ENCODE measurements at places on chromosomes 12 and 14.

DNA sequence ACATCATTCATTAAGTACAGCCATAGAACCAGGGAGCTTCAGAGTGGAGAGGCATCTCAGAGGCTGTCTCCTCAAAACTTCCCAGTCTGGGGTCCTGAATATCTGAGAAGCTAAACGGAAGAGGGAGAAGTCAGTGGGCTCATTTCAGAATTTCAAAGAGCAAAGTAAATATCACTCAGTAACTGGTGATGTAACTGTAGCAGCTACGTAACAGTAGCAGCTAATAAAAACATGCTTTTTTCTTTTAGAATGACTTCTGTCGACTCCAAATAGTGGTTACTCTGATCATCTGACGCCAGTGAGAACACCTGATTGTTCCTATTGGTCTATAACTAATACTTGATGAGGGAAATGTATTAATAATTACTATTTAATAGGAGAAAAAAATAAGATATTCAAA, 383.3 kb downstream of the DPF3 start:
- DNase-seq: no peak

GRCh38 chr14:77791225-77791600, 8.7 kb upstream of the ADCK1 start:
- DNase-seq: no peak

DNA sequence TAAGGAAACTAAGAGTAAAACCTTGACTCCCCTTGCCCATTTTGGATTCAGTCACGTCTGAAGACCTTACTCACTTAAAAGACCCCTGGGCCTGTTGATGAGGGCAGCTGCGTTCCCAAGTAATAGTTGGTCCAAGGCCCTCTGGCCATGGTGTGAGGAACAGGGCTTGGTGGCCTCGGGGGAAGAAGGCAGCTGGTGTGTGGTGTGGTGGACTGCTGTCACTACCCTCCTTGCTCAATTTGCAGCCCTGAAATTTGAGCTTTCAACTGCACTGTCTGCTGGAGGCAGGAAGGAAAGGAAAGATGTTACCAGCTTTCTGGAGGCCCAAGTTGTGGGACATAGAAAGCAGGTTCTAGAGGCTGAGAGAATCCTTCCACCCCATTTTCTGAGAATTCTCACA, 128.2 kb downstream of the SLC38A6 start:
- no peak for DNase-seq

DNA sequence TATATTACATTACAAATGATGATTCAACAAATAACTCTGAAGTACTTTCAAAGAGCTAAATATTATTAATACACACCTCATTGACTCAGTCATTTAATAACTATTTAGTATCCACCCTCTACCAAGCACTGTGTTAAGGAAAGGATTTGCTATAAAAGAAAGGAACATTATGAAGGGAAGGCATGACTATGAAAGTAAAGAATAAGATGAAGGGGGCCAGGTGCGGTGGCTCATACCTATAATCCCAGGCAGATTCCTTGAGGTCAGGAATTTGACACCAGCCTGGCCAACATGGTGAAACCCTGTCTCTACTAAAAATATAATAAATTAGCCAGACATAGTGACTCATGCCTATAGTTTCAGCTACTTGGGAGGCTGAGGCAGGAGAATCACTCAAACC, 107.9 kb downstream of the PLCZ1 start:
- no peak for DNase-seq

DNA sequence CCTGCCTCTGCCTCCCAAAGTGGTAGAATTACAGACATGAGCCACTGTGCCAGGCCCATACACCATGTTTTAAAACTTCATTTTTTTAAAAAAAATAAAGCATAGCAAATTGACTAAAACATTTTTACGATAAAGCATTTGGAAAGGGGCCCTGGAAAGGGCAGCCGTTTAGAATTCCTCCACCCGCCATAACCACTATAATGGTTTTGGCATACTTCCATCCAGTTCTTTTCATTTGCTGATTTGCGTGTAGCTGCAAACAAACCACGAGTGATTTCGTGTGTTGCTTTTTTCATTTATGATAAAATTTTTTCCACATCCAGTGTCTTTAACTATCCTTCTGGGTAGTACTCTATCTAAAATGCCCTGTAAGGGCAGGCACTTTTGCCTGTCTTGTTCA, 91.8 kb upstream of the RIN3 start:
- DNase-seq: no peak

- no peak for DNase-seq
Observed at GRCh38 chr14:29643433-29644211, 284.0 kb downstream of the PRKD1 start.

- DNase-seq: peak; percentile 59
Observed at GRCh38 chr12:122793685-122794106, 19.3 kb downstream of the CCDC62 start.

DNA sequence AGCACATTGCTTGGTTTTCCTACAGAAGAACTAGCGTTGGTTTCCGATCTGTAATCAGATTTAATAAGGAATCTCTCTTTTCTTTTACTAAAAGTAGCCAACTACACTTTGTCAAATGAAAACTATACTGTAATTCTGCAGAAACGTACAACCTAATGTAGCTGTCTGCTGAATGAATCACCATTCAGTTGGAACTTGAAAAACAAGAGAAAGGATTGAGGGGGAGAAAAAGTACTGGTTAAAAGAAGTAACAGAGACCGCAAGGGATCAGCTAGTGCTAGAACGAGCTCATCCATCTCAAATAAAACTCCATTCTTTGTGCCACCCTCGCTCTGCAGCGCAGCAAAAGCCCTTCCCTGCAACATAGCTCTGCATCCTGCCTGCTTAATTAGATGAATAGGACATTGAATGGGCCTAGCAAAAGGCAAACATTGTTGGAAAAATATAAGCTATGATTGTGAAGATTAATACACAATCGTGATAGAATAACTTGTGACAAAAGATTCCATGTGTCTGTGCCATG, 2.6 kb downstream of the GARIN2 start:
- DNase-seq: peak; percentile 27

- no peak for DNase-seq
Observed at GRCh38 chr14:100692859-100693558, 33.7 kb upstream of the DLK1 start.

DNA sequence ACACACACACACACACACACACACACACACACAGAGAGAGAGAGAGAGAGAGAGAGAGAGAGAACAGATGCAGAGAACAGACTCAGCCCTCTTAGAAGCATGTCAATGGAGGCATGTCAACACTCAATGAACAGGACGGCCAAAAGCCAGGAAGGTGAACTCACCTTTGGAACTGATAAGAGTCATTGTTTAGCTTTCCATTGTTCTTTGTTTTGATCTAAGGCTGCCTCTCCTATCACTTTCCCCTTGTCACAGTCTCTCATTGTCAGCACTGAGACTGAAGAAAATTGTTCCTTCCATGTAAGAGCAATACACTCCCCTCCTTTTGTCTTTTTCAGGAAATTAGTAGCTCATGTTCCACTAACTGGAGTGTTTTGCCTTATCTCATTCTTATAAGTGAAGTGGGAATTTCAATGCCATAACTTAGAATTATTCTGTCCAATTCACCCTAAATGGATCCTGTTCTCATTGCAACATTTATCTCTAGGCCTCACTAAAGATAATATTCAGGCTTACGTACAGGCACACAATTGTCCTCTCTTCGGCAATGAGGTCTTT, 218.0 kb downstream of the DUSP6 start:
- no peak for DNase-seq

All from globus pallidus (tissue), 1 donor.